Naive B cell (primary cell): ENCODE measurements at places on chromosomes 13 and 19.

GRCh38 chr13:91329733-91330132 lies 17.8 kb upstream of the MIR17HG start:
- DNase-seq: no peak

- no peak for DNase-seq
Observed at GRCh38 chr13:95530178-95530577, 22.3 kb upstream of the CLDN10 start.

- DNase-seq: no peak
Observed at GRCh38 chr19:44303320-44303719, 1.5 kb downstream of the ZNF235 start.

GRCh38 chr13:47168066-47168465 lies 271.2 kb upstream of the HTR2A start:
- no peak for DNase-seq

GRCh38 chr13:102369302-102369701 lies 32.5 kb downstream of the FGF14 start:
- no peak for DNase-seq

DNA sequence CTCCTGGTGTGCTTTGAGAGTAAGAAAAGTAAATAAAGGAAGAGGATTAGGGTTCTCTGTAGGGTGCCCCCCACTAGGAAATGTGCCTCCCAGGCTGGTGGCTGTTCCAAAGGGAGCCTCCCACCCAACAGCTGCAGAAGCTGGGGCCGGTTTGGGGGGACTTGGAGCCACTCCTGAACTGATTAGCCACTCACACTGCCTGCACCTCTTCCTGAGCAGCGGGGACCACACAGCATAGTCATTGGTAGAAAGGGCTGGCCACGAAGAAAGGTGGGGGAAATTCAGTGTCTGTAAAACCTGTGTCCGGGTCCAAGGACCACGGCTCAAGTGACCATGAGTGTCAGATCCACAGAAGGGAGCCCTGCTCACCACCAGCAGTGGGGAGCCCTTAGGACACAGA lies 55.6 kb downstream of the SPACA7 start:
- no peak for DNase-seq

GRCh38 chr19:11063434-11063833 lies 25.8 kb upstream of the LDLR start:
- DNase-seq: no peak

DNA sequence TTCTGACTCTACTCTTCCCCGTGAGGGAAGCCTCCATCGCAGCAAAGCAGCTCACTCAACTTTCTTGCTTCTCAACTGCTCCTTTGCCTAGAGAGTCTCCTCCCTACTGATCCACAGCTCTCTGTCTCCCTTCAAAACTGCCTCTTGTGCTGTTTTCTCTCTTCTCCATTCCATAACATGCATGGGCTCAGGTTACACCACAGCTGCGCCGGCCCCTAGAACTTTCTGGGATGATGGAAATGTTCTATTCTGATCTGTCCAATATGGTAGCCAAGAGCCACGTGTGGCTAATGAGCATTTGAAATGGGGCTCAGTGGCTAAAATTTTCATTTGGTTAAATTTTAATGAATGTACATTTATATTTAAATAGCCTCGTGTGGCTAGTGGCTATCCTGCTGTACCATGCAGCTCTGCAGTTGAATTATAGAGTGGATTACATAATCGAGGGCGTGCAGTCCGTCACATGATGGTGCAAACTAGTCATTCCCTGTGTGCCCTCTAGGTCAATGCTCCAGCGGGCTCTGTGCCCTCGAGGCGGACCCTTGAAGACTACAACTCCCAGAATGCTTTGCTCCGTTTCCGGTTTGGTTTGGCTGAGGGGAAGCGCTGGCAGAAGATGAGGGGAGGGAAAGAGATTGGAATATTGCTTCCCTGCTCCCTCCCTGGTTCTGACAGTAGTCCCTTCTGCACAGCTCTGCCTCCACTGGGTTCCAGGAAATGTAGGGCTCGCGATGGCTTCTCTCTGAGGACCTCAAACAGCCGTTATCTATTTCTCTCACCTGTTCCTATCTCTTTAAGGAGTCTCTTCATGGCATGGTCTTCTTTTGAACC lies 109.8 kb downstream of the CACNA1A start:
- no peak for DNase-seq

DNA sequence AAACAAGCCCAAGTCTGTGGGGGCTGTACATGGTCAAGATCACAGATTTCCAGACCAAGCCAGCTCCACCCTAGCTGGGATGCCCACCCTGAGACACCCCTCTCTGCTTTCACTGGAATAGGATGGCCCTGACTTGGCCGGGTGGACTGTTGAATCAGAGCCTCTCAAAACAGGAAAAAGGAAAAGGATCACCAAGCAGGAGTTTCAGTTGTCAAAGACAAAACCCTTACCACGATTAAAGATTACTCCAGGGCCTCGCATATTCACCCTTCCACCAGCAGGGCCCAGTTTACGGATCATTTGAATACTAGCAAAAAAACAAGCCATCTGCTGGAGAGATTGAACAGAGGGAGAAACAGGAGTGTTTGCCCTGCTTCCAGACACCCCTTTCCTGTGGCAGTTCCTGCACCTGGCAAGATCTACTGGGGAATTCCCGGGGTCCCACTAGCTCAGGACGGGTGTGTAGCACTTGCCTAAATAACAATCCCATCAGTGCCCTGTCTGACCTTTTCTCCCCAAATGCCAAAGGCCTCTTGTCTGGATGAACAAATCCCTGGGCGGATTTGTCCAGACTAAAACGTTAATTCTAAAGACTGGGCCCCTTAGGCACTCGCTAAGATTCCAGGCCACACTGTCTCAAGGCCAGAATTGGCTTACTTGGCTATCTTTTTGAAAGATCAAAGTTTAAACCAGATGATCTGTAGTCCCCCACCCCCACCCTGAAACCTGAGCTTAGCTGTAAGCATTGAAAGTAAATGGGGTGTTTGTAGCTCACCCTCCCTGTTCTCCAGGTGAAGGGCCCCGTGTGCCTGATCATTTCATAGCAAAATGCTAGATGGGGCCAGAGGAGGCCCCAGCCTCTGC lies 38.4 kb downstream of the ACTN4 start:
- no peak for DNase-seq

GRCh38 chr19:50199259-50199555 lies 4.2 kb upstream of the MYH14 start:
- no peak for DNase-seq

DNA sequence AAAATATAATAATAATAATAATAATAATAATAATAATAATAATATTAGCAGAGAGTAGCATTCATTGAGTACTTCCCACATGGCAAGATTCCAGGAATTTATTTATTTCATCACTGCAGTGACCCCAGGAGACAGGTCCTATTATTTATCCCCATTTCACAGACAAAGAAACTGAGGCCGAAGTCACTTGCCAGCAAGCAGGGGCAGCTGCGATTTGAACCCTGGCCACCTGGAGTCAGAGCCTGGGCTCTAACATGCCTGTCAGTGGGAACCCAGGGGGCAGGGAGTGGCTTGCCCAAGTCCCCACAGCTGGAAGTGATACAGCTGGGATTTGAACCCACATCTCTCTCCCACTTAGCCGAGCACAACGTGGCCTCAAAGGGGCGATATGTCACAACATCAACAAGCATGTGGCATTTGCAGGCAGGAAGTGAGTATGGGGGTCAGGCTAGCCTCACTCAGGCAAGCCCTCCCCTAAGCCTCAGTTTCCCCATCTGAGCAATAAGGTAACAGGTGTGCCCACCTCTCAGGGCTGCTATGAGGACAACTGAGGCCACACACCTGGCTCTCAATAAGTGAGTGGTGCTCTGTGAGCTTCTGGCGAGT lies 2.9 kb downstream of the SHFL start:
- DNase-seq: no peak

GRCh38 chr13:94182185-94182761 lies 297.2 kb downstream of the DCT start:
- no peak for DNase-seq

- no peak for DNase-seq
Observed at GRCh38 chr13:45809801-45810394, 41.7 kb downstream of the SIAH3 start.

GRCh38 chr19:48578891-48579290 lies 26.9 kb downstream of the SULT2B1 start:
- no peak for DNase-seq

DNA sequence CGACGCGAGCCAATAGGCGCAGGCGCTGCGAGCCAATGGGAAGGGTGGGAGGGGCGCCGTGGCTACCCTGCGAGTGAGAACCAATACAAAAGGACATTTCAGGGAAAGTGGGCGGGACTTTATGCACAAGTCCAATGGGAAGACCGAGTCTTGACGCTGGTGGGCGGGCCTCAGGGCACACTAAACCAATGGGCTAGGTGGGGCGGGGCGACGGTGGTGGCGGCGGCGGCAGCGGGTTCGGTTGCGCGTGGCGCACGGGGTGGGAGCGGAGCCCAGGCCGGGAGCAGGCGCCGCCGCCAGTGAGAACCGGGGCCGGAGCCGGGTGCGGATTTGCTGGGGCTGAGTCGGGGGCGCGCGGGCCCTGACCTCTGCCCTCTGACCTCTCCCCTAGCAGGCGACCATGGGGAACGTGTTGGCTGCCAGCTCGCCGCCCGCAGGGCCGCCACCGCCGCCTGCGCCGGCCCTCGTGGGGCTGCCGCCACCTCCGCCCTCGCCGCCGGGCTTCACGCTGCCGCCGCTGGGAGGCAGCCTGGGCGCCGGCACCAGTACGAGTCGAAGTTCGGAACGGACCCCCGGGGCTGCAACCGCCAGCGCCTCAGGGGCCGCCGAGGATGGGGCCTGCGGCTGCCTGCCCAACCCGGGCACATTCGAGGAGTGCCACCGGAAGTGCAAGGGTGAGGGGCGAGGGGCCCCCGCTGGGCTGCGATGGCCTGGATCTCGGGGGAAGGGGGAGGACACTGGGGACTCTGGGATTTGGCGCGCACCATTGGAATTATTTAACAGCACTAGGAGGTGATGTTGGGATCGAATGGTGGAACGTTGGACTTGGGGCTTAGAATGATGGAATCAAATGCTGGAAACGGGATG lies at the start of gene TOMM40:
Gene TOMM40 (plus strand): TSS at position 239 of the 867 bp plus-strand sequence. CDS start 162 bp downstream, at position 401.
- no peak for DNase-seq

DNA sequence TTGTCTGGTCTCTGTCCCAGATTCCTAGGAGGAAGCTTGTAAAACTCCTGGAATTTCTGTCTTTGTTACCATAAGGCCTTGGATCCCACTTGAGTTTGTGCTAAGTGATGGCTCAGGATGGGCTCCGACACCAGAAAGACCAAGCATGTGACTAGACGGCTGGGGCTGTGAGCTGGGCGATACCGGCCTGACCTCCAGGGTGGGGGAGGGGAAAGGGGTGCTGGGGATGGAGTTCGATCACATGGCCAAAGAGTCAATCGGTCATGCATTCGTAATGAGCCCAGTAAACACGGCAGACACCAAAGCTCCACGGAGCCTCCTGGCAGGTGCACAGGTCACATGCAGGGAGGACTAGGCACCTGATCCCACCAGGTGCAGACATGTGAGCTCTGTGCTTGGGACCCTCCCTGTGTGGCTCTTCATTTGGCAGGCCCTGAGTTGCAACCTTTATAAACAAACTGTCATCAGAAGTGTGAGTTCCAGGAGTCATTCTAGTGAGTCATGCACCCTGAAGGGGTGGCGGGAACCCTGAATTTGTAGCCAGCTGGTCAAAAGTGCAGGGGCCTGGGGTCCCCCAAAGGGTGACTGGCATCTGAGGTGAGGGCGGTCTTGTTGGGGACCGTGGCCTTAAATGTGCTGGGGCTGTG lies 27.1 kb downstream of the ELAVL1 start:
- DNase-seq: no peak
